ENCODE measurements at places on chromosomes 13 and 19.

DNA sequence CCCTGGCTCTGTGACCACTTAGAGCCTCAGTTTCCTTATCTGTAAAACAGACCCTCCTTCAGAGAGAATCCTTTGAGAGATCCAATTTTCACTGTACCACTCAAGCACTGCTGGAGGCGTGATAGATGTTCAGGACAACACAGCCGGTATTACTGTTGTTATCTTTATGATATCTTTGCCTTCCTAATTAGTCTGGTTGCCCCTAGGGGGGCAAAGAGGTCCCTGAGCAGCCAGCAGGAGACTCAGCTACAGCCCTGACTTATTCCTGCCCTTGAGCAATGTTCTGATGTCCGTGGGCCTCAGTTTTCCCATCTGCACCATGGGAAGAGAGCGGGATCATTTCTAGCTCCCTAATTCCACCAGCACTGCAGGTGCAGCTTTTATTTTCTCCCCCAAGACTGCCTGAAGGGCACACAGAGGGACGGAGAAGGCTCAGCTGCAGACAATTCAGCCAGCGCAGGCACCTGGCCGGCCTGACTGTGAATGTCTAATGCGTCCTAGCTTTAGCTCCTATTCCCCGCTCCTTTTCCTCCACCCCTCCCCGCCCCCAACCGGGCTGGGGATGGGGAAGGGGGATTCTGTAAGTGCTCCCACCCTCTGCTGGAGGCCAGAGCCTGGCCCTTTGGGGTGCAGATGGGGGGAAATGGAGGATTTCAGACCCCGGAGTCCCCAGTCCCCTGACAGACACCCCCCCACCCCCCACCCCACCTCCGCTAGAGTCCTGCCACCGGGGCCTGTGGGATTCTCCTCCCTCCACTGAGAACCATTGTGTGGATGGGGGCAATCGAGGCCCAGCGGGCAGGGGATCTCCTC, 16.2 kb downstream of the TLE5 start:
- no peak for DNase-seq

DNA sequence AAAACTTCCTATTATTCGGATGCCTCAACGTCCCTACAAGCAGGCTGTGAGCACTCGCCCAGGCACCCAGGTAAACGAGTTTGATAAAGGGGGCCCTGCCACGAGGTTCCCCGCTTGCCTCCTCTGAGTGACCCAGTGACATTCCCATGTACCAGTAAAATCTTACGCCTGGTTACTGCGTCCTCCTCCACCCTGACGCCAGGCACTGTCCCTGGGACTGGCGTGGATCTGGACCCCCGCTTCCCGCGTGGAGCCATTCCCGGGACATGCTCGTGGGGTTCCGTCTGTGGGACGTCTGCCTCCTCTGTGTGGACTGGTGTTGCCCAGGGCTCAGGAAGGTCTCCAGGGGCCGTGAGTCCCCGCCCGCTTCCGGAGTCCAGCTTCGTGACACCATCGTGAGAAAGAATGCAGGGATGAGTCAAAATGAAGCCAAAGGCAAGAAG, 407 bp upstream of the ZNF550 start:
- no peak for DNase-seq

GRCh38 chr19:23795462-23795861, 36.8 kb upstream of the ZNF681 start:
- DNase-seq, result no peak

DNA sequence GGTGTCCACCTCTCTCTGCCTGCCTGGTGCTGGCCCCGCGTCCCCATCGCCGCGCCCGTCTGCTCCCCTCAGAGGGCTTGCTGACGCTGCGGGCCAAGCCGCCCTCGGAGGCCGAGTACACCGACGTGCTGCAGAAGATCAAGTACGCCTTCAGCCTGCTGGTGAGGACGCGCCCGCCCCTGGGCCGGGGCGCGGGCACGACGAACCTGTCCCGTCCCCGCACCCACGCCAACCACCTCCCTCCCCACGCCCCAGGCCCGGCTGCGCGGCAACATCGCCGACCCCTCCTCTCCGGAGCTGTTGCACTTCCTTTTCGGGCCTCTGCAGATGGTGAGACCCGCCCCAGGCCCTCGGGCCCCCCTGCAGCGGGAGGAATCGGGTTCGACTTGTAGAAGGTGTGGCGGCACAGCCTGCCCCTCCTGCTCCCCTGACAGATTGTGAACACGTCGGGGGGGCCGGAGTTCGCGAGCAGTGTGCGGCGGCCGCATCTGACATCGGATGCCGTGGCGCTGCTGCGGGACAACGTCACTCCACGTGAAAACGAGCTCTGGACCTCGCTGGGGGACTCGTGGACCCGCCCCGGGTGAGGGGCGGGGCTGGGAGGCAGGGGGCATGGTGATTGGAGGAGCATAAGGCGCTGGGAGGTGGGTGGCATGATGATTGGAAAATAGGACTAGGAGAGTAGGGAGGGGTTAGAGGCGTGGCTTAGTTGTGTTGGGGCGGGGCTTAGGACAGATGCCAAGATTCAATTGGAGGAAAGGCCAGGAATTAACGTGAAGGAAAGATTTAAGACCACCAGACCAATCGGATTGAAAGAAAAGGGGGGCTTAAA, 6.6 kb downstream of the EPS8L1 start:
- DNase-seq, result peak; percentile 76

DNA sequence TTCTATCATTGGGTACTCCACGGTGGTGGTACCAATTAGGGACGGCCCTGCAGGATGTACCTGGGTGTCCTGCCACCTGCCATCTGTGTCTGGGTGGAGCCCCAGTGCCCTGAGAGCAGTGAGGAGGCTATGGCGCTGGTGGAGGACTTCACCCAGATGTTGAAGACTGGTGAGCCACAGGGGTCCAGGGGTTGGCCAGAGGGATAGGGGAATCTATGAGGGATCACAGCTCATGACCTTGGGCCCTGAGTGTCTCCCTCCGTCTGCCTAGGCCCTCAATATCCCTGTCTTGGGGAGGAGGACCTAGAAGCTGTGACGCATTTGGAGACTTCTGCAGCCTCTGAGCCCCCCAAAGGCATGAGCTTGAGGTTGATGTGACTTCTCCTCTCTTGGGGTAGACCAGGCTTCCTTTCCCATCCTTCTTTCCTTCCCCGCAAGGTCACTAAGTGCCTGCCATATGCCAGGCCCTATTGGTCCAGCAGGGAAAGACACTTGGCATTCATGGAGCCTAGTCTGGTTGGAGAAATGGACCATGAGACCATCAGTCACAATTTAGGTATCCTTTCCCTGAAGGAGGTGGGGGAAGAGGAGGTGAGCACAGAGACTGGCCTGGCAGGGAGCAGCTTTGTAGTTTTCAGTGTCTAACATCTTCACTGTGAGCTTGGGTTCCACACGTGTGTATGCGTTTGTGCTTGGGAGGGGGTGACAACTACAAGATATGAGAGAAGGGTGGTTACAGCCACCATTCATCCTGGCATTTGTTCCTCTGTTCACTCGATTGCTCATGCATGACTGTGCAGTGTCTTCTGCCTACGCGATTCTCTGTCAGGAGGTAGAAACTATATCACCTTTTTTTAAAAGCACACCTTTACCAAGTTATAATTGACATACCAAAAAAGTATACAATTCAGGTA, 5.1 kb upstream of the MZF1 start:
- DNase-seq, result no peak

DNA sequence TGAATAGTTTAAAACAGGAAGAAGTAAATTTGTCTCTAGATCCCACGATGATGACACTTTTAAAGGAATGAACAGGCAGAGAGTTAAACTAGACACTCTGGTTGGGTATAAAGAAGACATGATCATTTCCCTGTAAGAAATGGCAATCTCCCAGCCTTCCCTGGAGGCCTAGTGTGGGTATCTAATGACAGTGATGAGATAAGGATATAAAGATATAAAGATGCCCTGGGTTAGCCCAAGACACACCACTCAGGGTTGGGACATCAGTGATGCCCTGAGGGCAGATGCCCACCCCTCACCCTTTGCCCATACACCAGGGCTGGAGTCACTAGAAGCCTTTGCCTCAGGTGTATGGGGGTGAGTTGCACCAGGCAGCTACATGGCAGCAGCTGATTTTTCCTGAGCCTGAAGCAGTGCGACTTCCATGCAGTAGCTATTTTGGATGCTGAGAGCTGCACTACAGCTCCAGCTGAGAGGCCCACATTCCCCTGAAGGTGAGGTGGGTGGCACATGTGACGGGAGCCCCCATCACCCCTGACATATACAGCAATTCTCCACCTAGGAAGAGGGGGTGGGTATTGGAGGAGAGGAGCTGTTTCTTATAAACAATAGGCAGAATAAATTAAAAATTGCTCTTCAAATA, 177.5 kb downstream of the NDFIP2 start:
- DNase-seq, result no peak

DNA sequence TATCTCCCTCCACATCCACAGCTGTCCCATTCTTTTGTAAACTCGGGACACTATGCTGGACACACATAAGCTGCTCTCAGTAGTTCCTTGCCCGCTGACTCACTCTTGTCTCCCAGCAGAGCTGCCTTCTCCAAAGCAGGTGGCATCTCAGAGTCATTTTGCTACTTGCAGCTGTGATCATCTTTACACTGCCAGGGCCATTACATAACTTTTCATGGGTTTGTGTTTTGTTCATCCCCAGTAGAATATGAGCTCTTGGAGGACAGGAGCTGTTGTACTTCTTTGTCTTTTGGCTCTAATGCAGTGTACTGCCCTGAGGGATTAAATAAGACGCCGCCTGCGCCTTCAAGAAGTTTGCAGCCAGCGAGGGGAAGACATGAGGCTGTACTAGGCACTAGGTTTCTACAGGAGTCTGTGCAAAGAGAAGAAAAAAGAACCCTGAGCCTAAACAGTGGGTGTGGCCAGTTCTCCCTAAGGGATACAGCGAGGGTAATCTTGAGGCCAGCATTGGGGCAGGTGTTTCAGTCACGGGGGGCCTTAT, 40.8 kb upstream of the GPR183 start:
- no peak for DNase-seq

- no peak for DNase-seq
Measured at GRCh38 chr13:113184568-113185440, 23.7 kb downstream of the PCID2 start.

- peak; percentile 83 for DNase-seq
Measured at GRCh38 chr13:58655086-58655485, 1023.5 kb downstream of the PCDH17 start.

DNA sequence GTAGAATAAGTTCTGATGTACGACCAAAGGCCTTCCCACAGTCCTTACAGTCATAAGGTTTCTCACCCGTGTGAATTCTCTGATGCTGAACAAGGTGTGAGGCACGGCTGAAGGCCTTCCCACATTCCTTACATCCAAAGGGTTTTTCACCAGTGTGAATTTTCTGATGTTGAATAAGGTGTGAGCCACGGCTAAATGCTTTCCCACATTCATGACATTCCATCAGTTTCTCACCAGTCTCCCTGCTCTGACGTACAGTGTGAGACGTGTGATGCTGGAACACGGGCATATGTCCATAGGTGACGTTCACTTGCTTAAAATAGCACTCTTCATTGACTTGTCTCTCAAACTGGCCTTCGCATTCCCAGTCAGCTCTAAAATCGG, 31.0 kb upstream of the COX7A1 start:
- DNase-seq, result no peak

GRCh38 chr13:95530178-95530577, 22.3 kb upstream of the CLDN10 start:
- DNase-seq, result peak; percentile 26

DNA sequence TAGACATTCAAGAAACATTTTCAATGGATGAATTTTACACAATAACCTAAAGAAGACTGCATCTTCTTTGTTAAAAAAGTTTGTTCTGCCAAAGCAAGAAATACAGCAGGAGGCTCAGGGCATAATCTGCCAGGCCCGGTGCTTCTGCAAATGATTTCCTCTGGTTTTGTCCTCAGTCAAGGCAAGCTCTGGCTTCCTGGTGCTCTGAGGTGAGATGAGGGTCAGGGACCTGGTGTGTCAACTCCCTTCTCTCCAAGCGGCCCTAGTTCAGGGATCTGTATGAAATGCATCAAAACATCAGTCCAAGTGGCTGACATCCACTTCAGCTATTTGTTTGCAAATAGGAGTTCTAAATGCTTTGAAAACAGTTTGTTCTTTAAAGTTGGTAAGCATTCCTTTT, 31.6 kb downstream of the LACC1 start:
- no peak for DNase-seq

- DNase-seq, result no peak
Measured at GRCh38 chr13:70051531-70051930, 56.1 kb upstream of the ATXN8OS start.

GRCh38 chr19:5949792-5950305, 28.1 kb downstream of the RANBP3 start:
- DNase-seq, result no peak

DNA sequence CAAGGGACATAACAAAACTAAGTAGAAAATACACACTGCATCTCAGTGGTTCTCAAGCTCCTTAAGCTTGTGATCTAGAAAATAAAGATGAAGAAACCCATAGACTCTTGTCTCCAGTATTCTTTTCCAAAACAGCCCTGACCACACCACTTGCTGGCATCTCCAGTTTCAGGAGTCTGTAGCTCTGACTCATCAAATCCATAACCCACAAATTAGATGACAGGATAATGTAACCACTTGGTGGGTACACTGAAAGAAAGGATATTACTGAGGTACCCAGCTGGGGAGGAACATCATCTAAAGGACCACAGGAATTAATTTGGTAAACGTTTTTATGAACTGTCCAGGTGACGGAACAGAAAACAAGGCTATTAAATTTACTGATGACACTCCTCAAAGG, 214.7 kb downstream of the VWA8 start:
- DNase-seq, result no peak

DNA sequence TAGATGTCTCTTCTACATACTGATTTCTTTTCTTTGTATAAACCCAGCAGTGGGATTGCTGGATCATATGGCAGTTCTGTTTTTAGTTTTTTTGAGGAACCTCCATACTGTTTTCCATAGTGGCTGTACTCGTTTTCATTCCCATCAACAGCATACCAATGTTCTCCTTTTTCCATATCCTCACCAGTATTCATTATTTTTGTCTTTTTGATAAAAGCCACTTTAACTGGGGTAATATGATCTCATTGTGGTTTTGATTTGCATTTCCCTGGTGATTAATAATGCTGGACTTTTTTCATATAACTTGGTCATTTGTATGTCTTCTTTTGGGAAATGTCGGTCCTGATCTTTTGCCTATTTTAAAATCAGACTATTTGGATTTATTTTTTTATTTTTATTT, 108.5 kb downstream of the PAN3 start:
- DNase-seq, result peak; percentile 10

DNA sequence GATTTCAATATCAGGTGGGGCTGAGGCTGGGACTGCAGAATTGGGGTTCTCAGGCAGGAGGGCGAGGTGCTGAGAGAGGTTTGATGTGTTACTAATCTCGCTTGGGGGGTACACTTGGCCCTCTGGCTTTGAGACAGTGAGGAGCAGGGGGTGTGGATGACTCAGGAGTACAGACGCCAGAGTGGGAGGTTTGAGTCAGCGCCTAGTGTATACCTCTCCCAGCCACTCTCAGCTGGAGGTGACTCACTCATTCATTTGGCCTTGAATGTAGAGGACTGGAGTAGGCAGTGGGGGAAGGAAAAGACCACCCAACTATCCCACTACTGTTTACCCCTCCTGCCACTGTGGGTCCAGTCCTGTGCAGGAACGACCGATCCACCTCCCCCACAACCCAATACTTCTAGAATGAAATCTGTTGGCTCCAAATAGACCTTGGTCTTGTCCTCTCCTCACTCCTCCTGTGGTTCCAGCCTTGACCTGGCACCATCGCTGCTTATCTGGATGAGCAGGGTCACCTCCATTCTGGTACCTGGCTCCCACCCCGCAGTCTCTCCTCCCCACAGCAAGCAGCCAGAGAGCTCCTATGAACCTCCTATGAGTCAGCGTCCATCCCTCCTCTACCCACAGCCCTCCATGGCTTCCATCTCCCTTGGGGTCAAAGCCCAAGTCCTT, 20.1 kb upstream of the ZNRF4 start:
- peak; percentile 47 for DNase-seq

- DNase-seq, result no peak
Measured at GRCh38 chr13:93262729-93263345, 36.2 kb downstream of the GPC6 start.

GRCh38 chr19:57803594-57804325, 11.0 kb downstream of the ZNF552 start:
- DNase-seq, result peak; percentile 35

Data from suppressor macrophage treated with lipopolysaccharide for 1 hour (primary cell).